NCI-H1694 (cell line): ENCODE measurements at places on chromosomes 1 and 21.
A peak's percentile ranks its signal among the peaks of the same experiment; 100 is the strongest.

GRCh38 chr1:242813490-242814091 lies 289.1 kb upstream of the PLD5 start:
- DNase-seq: no peak

- no peak for DNase-seq
Observed at GRCh38 chr1:167666416-167666815, 36.4 kb downstream of the RCSD1 start.

DNA sequence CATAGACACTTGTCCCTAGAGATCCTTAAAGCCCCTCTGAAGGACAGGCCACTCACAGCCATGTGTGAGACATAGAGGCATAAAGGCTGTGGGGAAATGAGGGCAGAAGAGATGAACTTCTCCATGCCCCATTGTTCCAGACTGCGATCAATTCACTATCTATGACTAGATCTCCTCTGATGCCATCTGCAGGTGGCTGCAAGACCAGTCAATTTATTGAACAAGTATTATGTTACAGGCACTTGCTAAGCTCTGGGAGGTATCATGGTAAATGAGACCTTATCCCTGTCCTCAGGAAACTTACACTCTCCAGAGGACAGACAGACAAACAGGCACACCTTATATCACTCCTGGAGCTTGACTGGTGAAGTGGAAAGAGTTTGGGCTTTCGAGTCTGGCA lies 22.9 kb downstream of the UBIAD1 start:
- DNase-seq: no peak

DNA sequence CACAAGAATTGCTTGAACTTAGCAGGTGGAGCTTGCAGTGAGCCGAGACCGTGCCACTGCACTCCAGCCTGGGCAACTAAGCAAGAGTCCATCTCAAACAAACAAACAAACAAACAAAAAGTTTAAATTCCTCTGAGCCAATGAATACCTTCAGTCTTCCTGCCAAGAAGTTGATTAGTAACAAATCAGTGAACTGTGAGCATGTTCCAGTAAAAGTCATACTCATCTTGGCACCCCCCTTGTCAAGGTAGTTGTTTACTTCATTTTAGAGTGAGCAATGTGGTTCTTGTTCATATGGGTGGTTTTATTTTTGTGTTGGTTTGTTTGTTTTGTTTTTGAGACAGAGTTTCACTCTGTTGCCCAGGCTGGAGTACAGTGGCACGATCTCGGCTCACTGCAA lies 18.0 kb upstream of the SLC2A7 start:
- no peak for DNase-seq

- no peak for DNase-seq
Observed at GRCh38 chr1:155322571-155322952, 1.9 kb downstream of the RUSC1 start.

GRCh38 chr1:39936724-39937491 lies 18.0 kb upstream of the MFSD2A start:
- DNase-seq: no peak

DNA sequence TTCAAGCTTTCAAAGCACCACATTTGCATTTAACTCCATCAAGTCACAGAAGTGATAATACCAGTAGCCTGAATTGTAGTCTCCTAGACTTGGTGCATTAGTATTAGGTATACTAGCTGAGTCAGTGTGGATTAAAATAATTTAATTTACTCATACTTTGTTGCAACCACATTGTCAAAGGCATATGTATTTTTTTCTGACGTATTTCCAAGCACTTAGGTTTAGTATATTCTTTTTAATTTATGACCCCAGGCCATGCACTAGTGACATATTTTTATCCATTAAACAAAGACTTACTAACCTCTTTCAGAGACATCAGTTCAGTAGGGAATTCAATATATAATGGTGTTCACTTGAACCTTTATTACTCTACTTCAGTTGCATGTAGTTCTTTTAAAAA lies 1894.5 kb downstream of the NCAM2 start:
- no peak for DNase-seq

DNA sequence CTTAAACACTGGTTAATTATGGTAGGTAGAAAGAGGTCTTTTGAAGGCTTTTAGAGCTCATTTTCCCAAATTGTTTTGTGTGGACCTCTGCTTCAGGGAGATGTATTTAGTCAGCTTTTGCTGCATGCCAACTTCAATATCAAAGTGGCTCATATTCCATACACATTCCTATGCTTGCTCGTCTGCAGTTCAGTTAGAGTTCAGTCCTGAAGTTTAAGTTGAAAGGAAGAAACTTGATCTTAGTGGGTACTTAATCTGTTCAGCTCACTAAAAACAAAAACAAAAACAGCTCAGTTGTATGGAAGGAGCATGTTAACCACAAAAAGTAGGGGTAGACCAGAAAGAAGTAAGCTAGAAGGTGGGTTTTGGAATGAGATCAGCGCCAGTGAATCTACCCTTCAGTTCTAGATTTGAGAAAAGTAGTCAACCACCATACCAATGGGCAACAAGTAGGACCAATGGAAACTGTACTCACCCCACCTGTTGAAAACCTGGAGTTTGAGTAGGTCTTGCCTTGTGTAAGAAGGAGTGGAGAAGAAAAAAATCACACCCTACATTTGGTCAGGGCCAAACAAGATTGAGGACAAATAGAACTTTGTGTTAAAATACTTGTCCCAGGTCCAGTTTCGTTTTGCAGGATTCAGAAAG lies 58.0 kb downstream of the LEPR start:
- no peak for DNase-seq

- no peak for DNase-seq
Observed at GRCh38 chr1:45815667-45816458, 12.5 kb downstream of the MAST2 start.

- no peak for DNase-seq
Observed at GRCh38 chr1:56017336-56017735, 562.0 kb downstream of the PLPP3 start.

- no peak for DNase-seq
Observed at GRCh38 chr1:79988401-79988800, 981.9 kb upstream of the ADGRL4 start.

DNA sequence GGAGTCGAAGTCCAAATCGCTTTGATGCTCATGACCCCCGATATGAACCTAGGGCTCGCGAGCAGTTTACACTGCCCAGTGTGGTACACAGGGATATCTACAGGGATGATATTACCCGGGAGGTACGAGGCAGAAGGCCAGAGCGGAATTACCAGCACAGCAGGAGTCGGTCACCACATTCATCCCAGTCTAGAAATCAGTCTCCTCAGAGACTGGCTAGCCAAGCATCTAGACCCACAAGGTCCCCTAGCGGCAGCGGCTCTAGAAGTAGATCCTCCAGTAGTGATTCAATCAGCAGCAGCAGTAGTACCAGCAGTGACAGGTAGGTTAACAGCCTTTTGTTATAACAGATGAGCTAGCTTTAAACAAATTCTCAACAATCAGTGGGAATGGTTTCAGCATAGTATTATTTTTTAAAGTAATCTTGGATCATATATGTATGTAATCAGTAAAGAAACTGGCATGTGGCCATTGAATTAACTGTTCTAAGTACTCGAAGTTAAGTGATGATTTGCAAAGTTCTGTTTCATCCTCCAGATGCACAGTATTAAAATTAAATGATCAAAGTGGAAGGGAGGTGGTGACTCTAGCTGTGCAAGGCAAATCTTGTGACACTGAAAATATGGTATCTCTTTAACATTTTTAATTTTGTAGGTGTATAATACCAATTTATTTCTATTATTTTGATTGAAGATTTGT lies 29.0 kb downstream of the SPEN start:
- DNase-seq: no peak

DNA sequence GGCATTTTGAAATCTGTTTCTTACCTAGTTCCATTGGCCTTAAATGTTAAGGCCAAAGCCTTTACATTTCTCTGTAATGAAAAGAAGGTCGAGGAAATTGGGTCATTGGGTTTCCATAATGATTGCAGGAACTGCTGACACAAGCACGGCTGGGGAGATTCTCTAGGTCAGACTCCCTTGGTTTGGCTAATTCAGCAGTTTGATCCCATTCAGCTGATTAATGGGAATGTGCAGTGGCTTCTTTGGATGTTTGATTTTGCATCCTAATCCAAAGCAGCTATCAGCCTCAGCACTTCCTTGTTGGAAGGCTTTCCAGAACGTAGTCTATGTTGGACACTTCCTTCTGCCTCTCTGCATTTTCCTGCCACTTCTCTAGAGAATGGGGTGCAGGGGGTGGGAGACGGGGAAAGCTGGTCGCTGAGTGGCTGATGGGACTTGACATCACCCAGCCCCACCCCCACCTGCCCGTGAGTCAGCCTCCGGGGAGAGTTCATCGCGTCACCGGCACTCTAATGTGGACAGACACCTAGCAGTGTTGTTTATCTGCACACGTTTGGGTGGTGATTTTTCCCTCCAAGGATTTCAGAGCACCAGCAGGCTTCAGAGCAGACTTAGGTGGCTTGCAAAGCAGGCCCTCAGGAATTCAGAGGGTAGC lies 5.4 kb downstream of the PSEN2 start:
- DNase-seq: no peak

GRCh38 chr1:153534226-153534924 lies 1.4 kb downstream of the S100A6 start:
- DNase-seq: no peak

GRCh38 chr1:55120538-55120937 lies 81.2 kb downstream of the PCSK9 start:
- no peak for DNase-seq

DNA sequence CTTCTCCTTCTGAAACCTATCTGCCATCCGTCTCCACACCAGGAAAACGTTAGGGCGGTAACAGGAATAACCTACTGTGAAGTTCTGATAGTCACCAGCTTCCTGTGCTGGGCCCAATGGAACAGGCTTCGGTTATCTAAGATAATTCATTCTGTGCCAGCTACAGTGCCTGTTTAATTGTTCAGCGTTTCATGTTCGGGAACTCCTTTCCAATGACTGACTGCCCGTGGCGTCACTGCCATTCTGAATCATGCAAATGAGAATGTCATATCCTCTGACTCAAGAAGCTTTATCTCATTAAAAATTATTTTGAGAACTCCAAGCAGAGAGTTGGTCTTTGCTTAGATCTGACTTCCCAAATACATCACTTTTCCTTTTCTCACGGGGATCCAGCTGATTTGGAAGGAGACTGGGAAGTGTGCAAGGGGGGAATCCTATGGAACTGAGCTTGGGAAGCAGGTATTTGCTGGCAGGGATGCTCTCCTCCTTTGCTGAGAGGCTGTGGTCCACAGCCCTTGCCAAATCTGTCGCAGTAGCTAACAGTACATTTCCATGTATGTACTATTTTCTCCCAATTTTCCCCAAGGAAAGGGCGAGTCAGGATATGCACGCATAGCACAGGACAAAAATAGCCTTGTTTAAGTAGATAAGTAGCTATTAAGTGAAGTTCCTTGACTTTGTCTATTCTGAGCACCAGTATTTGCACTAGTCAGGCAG lies 358.7 kb downstream of the LTN1 start:
- no peak for DNase-seq

DNA sequence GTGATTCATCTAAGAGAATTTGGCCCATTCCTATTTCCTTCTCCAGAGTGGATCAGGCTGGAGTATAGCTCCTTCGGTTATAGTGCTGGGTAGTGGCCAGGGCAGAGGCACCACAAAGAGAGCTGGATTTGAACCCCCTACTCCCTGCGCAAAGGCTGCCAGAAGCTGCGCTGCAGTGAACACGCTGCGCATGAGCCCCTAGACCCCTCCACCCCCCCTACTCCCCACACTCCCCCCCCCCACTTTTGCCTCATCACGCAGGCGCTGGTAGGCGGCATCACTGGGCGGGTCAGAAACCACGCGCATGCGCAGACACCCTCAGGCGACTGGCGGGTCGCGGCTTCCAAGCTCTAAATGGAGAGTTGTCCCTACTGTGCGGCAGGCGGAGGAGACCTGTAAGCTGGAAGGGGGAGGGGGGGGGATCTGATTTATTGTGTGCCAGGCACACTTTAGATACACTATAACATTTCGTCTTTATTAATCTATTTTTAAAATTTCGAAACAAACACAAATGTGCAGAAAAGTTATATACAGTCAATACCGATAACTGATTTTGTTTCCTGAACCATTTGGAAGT lies 38.7 kb upstream of the HMGN1 start:
- peak; percentile 95 for DNase-seq

GRCh38 chr1:31760471-31761470 lies 3.4 kb downstream of the ADGRB2 start:
- DNase-seq: no peak

- no peak for DNase-seq
Observed at GRCh38 chr1:84851839-84852238, 41.2 kb downstream of the LPAR3 start.

DNA sequence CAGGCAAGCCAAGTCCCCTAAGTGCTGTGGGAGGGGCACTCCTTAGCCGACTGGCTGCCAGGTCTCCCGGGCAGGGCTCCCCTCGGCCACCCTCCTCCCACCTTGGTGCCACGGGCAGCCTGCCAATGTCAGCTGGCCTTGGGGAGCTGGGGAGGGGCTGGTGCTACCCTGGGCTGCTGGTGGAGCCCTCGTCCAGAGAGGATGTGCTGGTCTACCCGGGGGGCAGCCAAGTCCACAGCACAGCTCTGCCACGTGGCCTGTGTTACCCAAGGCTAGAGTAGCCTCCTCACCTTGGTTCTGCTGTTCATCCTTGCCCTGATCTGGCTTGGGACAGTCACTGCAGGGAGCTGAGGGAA lies 42.9 kb downstream of the CRYAA start:
- DNase-seq: no peak
